ENCODE measurements at places on chromosomes 12 and 14. TPM values are rescaled to one million over a fixed set of nuclear protein-coding genes. Genes with fewer than 3 reads are reported as not detected.

KRT2 gene
- not detected for total RNA-seq

RNF212B gene
- not detected for total RNA-seq

GALNT6 gene
- total RNA-seq, result 5.0 TPM

P2RX2 gene
- total RNA-seq, result 0.30 TPM

NXPH4 gene
- 7.8 TPM for total RNA-seq

ANO2 gene
- total RNA-seq, result 19.2 TPM

RPS6KL1 gene
- total RNA-seq, result 22.0 TPM

Measured in spinal cord (tissue), 10 donors.